ENCODE measurements at places on chromosomes 3 and 15. TPM values are rescaled to one million over a fixed set of nuclear protein-coding genes. Genes with fewer than 3 reads are reported as not detected.

The SSR3 gene
- total RNA-seq, result 99.6 TPM

The NPAP1 gene
- not detected for total RNA-seq

The RBP2 gene
- not detected for total RNA-seq

The ISLR gene
- total RNA-seq, result 110 TPM

The ANKUB1 gene
- total RNA-seq, result not detected

The GPR27 gene
- total RNA-seq, result 2.8 TPM

The C3orf20 gene
- not detected for total RNA-seq

The MOBP gene
- 0.08 TPM for total RNA-seq

The DPPA2 gene
- not detected for total RNA-seq

The SENP2 gene
- total RNA-seq, result 25.8 TPM

The NR1I2 gene
- not detected for total RNA-seq
